Astrocyte (in vitro differentiated cells and primary cell): ENCODE measurements at places on chromosomes 4 and X. TPM values are rescaled to one million over a fixed set of nuclear protein-coding genes. Genes with fewer than 3 reads are reported as not detected.

FOXR2 gene
- total RNA-seq = not detected in 2 replicates

DNA sequence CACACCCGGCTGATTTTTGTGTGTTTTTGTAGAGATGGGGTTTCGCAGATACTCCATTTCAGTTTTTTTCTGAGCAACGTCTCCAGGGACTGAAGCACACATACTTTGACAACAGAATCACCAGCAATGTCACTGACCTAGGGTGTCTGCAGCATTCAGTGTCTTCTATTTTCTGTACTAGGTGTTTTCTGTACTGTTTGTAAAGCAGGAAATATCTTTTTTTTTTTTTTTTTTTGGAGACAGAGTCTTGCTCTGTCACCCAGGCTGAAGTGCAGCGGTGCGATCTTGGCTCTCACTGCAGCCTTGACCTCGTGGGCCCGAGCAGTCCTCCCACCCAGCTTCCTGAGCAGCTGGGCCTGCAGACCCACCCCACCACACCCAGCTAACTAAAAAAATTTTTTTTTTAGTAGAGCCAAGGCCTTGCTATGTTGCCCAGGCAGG is 8.9 kb downstream of the ADD1 start:
- H3K27ac ChIP-seq = no peak overlapping the region
- peaks cover 6% of the 10 kb centered on the region for H3K4me1 ChIP-seq
- H3K36me3 ChIP-seq = no peaks in the 10 kb centered on the region
- no peak for DNase-seq
- no peak overlapping the region for H3K4me3 ChIP-seq

GRCh38 chrX:41526925-41527324 is 79.8 kb downstream of the NYX start:
- DNase-seq = peak; percentile 25
- peaks cover 6% of the 10 kb centered on the region for H3K36me3 ChIP-seq
- peaks cover 12% of the 10 kb centered on the region for H3K4me1 ChIP-seq
- H3K27me3 ChIP-seq = no peaks in the 10 kb centered on the region

DNA sequence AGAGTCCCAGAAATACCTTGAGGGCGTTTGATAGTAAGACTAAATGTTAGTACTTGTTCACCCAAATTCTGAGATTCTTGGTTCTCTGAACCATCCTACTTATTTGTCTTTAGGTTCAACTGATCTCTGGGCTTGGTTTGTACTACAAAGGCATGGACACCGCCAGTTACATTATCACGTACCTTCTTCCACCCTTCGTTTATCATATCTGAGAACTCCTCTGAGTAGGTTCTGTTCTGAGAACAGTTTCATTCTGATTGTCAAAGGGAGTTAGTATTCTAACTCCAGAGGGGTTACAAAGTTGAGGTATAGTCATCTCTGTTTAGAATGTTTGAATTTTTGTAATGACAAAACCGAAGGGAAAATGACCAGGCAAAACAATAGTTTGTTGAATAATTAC is 19.3 kb downstream of the ZFX start:
- no peak overlapping the region for H3K4me3 ChIP-seq
- H3K36me3 ChIP-seq = peaks cover 9% of the 10 kb centered on the region
- peaks cover 8% of the 10 kb centered on the region for H3K4me1 ChIP-seq
- no peaks in the 10 kb centered on the region for H3K27me3 ChIP-seq
- no peak overlapping the region for H3K27ac ChIP-seq
- DNase-seq = no peak

GRCh38 chr4:168654104-168654847 is 157.4 kb downstream of the PALLD start:
- H3K27me3 ChIP-seq = no peaks in the 10 kb centered on the region
- no peaks in the 10 kb centered on the region for H3K36me3 ChIP-seq
- no peak for DNase-seq
- no peak overlapping the region for H3K4me3 ChIP-seq
- H3K4me1 ChIP-seq = peaks cover 31% of the 10 kb centered on the region

GRCh38 chrX:153970357-153971123 is 1.1 kb downstream of the HCFC1 start:
- H3K27me3 ChIP-seq = no peaks in the 10 kb centered on the region
- H3K27ac ChIP-seq = peak overlapping the region; percentile 100
- no peaks in the 10 kb centered on the region for H3K36me3 ChIP-seq

- no peaks in the 10 kb centered on the region for H3K27me3 ChIP-seq
- H3K27ac ChIP-seq = no peak overlapping the region
Measured at GRCh38 chr4:136967069-136967468, 565.2 kb downstream of the PCDH18 start.

DNA sequence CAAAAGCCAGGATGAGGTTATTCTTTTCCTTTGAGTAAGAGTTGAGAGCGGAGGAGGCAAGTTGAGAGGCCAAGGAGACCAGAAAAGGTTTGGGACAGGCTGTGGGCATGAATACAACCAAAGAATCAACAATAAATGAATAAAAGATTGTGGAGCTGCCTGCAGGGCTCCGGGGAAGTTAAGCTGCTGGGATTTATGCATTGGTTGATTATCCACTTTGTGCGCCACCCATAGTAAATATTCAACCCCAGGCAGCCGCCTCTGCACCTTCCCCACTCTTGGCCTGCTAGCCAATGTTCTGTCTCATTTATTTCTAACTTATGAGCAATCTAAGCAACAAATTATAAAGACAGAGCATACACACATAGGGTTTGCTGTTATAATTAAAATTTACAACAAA is 28.2 kb upstream of the IGSF1 start:
- DNase-seq = no peak
- no peak overlapping the region for H3K27ac ChIP-seq
- H3K4me1 ChIP-seq = no peaks in the 10 kb centered on the region
- H3K4me3 ChIP-seq = no peak overlapping the region

DNA sequence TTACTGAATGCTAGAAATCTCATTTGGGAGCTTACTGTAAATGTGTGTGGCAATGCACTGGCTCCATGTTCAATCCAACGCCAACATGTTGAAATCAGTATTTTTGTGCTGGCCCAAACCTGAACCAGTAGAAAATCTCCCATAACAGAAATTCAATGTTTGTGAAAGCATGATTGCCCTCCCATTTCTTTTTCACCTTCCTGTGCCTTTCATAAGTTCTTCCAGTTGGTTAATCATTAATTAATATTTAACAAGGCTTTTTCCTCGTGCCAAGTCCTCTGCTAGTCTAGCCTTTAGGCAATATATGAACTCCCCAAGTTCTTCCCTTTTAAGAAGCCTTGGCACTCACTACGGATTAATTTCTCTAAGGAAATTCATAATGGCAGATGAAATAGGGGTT is 1.3 kb upstream of the PLS3 start:
- peak overlapping the region; percentile 87 for H3K27ac ChIP-seq
- no peaks in the 10 kb centered on the region for H3K27me3 ChIP-seq
- H3K4me1 ChIP-seq = peaks cover 28% of the 10 kb centered on the region
- no peaks in the 10 kb centered on the region for H3K36me3 ChIP-seq
- no peak overlapping the region for H3K4me3 ChIP-seq

- no peak overlapping the region for H3K4me3 ChIP-seq
- no peaks in the 10 kb centered on the region for H3K4me1 ChIP-seq
- no peaks in the 10 kb centered on the region for H3K27me3 ChIP-seq
- H3K36me3 ChIP-seq = no peaks in the 10 kb centered on the region
- DNase-seq = no peak
- no peak overlapping the region for H3K27ac ChIP-seq
Measured at GRCh38 chr4:65880594-65880993, 210.3 kb upstream of the EPHA5 start.
